ENCODE measurements at places on chromosomes 3 and 15.

- DNase-seq: no peak
Observed at GRCh38 chr3:138027821-138028220, 17.9 kb downstream of the CLDN18 start.

DNA sequence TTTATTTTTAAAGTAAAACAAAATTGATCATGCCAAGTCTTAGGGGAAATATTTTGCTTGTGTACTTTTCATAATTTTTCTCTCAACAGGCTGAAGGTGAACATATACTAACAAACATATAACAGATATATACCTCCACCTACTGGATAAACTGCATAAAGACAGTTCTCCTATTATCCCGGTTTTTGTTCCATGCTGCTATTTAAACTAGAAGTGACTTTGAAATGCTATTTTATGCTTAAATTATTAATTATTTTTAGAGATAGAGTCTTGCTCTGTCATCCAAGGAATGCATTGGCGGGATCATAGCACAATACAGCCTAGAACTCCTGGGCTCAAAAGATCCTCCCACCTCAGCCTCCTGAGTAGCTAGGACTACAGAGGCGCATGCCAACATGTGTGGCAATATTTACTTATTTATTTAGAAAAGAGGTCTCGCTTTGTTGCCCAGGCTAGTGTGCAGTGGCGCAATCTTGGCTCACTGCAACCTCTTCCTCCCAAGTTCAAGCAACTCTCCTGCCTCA, 49.8 kb downstream of the ST3GAL6 start:
- peak; percentile 13 for DNase-seq

DNA sequence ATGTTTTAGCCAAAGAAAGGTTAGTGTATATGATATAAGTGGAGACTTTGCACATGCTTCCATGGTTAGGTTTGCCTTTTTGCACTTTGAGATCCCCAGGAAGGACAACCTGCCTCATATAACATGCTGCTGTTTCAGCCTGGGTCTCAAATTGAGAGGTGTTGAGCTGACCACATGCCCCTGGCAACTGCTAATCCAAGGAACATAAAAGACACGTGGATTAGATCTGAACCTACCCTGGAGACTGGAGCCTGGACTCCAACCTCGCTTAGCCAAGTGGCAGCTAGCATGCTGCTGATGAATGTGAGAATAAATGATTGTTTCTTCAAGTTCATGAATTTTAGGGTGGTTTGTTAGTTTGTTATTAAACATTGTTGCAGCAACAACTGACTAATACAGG, 301.8 kb upstream of the TBC1D5 start:
- no peak for DNase-seq

- no peak for DNase-seq
Observed at GRCh38 chr3:102830415-102830814, 395.6 kb downstream of the ZPLD1 start.

DNA sequence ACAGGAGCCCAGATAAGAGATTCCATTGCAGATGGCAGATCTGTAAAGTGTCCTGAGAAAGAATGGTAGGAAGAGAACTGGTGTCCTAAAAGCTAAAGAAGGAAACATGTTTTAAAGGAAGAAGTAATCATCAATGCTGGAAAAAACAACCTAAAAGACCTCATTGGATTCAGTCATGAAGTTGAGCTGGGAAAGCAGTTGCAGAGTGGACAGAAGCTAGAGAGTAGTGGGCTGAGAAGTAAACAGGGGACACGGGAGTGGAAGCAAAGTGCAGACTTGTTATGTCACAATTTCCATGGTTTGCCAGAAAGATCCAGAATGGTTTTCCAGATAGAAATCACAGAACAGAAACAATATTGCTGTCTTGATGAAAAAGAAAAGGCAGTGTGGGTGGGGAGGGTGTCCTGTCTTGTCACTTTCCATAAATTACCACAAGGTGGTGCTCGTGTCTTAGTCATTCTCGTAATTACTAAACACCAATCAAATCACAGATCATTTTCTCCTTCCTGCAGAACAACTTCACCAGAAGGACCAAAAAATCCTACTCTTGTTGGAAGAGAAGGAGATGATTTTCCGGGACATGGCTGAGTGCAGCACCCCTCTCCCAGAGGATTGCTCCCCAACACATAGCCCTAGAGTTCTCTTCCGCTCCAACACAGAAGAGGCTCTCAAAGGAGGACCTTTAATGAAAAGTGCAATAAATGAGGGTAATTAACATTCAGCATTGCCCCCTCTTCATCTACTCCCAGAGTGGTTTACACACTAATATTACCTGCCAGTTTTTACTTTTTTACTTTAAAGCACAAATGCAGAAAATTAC, 64.5 kb downstream of the KLHL25 start:
- DNase-seq: peak; percentile 77

DNA sequence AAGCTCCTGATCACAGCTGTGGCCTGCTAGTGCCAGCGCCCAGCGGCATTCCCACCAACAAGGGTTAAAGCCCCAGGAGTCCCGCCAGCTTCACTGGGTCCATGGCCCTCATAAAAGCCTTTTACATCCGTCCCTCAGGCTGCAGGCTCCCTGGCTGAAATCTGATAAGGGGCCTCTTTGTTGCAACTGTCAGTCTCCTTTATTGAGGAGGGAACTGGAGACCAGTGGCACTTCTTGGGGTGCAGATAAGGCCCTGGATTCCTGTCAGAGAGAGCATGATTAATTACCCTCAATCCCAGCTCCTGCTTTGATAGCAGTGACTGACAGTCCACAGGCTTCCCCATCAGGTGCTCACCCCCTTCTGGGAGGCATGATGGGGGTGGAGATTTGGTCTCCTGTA, 30.9 kb upstream of the CLK3 start:
- DNase-seq: no peak

GRCh38 chr15:49036650-49037545, 9.3 kb downstream of the SECISBP2L start:
- DNase-seq: peak; percentile 30

All from activated CD4-positive, alpha-beta T cell treated with anti-CD3 and anti-CD28 coated beads, Interleukin-10, Interleukin-2, amounts not matched to agents 100 ng/mL and 50 ng/mL, durations not matched to agents 16 hours and 8 hours (primary cell).